ENCODE measurements at places on chromosomes 12 and 14.
A peak's percentile ranks its signal among the peaks of the same experiment; 100 is the strongest.

DNA sequence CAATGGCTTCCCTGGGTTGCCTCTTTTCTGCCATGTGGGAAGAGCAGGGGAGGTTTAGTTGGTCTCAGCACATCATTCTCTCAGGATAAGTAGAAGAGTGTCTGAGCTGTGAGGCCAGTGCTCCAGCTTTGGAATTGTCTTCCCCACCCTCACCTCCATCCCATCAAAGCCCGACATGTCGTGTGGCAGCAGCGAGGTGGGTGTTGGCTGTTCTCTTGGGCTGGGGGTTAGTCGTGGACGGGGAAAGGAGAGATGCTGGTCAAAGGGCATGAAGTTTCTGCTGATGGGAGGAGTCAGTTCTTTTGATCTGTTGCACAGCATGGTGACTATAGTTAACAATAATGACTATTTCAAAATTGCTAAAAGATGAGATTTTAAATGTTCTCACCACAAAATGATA is 404.2 kb downstream of the TMEM121 start:
- no peak for ATAC-seq

DNA sequence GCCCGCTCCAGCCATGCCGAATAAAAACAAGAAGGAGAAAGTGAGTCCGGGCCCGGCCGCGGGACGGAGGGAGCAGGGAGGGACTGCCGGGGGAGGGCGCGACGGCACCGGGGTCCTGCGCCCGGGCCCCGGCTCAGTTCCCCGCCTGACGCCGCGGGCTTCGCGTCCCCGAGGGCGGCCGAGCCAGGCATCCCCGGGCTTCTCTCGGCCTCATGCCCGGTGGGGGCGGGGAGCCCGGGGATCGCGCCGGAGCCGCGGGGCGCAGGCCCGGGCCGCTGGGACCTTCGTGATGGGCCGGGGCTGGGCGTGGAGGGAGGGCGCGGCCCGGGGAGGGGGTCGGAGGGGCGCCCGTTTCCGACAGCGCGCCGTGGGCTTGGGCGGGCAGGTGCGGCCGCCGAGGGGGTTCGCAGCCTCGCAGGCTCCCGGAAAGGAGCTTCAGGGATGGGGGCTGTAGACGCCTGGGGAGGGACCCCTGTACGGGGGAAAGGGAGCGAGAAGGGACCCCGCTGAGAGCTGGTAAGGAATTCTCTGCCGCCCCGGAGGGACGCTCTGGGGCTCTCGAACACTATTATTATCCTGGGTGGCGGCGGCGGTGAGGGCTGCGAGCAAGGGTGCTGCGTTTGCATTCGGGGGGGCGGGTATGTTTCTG is 496 bp downstream of the PPP2R5C start:
- peak; percentile 14 for ATAC-seq

GRCh38 chr14:89190765-89191513 is 226.1 kb downstream of the FOXN3 start:
- ATAC-seq, result no peak

GRCh38 chr12:67613040-67613439 is 35.5 kb upstream of the DYRK2 start:
- no peak for ATAC-seq

- no peak for ATAC-seq
These were observed 19.3 kb upstream of the TFCP2 start for GRCh38 chr12:51192284-51192671.

GRCh38 chr12:93361151-93361919 is 16.4 kb upstream of the NUDT4 start:
- peak; percentile 43 for ATAC-seq

DNA sequence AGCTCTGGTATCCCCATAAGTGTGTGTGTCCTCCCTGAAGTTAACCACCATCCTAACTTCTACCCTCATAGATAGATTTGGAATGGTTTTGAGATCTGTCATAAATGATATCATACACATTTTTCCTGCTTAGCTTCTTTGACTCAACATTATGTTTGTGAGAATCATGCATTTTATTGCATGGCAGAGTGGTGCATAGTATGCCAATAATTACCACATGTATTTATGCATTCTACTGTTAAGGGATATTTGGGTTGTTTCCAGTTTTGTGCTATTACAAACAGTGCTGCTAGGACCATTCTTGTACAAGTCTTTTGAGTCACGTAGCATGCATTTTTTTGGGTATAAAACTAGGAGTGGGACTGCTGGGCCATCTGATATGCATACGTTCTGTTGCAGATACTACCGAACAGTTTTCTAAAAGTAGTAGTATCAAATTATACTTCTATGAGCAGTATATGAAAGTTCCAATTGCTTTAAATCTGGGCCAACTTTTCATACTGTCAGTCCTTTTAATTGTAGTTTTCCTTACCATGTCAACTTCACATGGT is 13.4 kb downstream of the GRIP1 start:
- no peak for ATAC-seq

DNA sequence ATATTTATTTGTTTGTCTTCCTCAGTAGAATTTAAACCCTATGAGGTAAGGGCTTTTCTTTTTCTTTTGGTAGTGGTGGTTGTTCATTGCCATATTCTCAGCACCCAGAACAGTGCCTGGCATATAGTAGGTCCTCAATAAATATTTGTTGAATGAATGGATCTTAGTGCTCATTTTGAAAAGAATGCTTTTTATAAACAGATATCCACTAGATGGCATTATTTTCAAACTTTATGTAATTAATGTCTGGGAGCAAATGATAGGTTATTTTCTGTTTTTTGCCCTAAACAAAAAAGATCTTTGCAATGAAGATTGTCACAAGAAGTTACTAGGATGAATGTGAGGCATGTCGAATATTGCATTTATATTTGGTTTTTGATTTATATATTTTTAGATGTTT is 64.1 kb downstream of the RAD51B start:
- no peak for ATAC-seq

GRCh38 chr14:55125403-55125802 is 3.6 kb upstream of the LGALS3 start:
- no peak for ATAC-seq

- peak; percentile 19 for ATAC-seq
These were observed 22.6 kb downstream of the GPHB5 start for GRCh38 chr14:63296060-63296563.

DNA sequence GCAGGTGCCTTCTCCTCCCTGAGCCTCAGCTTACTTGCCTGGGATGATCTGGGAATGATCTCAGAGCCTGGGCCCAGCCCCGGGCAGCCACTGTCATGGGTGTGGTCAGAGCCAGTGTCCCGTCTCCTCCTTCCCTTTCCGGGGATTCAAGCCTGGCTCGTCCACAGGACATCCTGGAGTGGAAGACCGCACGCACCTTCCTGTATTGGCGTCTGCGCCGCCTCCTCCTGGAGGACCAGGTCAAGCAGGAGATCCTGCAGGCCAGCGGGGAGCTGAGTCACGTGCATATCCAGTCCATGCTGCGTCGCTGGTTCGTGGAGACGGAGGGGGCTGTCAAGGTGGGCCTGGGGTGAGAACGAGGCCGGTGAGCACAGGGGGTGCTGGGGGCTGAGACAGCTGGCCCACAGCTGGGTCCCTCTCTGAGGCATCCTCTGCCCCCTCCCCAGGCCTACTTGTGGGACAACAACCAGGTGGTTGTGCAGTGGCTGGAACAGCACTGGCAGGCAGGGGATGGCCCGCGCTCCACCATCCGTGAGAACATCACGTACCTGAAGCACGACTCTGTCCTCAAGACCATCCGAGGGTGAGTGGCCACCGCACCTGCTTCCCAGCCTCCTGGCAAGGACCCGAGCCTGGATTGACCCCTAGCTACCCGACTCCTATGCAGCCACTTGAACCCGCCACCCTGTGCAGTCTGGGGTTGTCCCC is 44.0 kb downstream of the FOXN4 start:
- ATAC-seq, result peak; percentile 20

- no peak for ATAC-seq
These were observed 1.7 kb downstream of the TBX3 start for GRCh38 chr12:114682106-114682784.

DNA sequence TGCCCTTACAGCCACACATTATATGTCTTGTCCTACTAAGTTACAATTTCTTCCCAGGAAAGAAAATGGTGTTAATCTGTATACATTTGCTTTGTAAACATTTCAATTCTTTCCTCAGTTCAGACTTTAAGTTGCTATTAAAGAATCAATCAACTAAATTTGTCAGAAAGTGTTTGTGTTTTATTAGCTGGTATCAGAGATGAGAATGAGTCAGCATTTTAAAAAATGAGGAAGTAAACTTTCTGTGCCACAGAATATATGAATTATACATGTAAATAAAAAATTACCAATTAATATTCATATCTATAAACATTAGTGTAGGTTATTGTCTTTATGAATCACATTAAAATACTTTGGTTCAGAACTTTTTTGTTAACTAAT is 82.0 kb downstream of the LMO3 start:
- ATAC-seq, result no peak

DNA sequence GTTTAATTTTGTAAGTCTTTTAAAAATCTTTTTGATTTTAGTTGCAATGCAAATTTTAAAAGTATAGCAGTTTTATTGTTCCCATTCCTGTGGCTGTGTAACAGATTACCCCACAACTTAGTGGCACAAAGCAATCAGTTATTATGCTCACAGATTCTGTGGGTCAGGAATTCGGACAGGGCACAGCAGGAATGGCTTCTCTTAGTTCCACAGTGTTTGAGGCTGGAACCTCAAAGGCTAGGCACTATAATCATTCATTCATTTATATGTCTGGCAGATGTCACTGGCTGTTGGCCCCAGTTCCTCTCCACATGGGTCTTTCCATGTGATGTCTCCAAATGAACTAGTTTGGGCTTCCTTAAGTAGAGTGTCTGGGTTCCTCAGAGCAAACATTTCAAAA is 193.3 kb downstream of the RAD51B start:
- no peak for ATAC-seq

GRCh38 chr12:121960541-121960940 is 42.1 kb downstream of the CFAP251 start:
- ATAC-seq, result no peak

DNA sequence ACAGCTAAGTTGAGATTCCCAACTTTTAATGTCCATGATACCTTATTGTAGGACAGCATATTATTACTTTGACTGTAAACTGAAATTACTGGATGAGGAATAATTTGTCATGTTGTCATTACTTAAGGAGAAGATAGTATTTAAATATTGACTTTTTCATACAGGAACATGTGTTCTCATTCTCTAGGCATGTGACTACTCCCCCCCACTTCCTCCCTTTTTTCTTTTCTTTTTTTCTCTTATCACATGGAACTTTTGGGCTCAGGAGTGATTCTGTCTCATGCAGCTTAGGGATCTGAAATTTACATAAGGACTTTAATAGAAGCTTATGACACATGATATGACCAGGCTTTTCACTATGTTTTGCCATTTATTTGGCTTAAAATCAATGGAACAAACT is 127.7 kb upstream of the SLCO1C1 start:
- ATAC-seq, result no peak

- ATAC-seq, result no peak
These were observed 939 bp downstream of the TGFB3 start for GRCh38 chr14:75980856-75981255.

DNA sequence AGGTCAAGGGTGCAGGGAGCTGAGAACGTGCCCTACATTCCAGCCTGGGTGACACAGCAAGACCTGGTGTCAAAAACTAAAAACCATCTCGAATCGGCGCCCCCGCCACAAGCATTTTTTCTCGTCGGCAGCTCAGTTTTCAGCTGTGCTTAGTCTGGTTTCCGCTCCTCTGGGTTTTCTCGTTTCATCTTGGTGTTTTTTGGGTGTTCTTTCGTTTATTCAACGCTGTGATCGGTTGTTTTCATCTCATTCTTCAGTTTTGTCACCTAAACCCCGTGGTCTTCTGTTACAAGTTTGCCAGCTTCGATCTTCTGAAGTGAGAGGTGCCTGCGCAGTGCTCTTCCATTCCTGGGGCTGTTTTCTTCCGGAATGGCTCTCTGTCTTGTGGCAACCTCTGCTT is 41.4 kb downstream of the NOC4L start:
- no peak for ATAC-seq

DNA sequence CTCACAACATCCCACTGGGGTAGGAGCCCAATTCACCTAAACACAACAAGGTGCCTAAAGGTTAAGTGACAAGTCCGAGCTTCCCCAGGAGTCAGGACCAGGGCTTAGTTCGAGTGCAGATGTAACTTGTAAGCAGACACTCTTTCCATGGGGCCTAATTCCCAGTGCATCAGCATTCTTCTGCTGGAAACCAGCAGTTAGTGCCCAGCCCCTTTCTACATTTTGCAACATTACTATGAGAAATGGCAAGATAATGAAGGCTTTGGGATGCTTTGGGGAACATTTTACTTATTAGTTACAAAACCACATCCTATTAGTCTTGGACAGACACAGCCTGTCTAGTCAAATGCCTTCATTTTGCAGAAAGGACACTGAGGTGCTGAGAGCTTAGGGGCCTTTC is 179.8 kb downstream of the CALM1 start:
- peak; percentile 77 for ATAC-seq

GRCh38 chr12:98295681-98296080 is 219.7 kb upstream of the TMPO start:
- no peak for ATAC-seq

DNA sequence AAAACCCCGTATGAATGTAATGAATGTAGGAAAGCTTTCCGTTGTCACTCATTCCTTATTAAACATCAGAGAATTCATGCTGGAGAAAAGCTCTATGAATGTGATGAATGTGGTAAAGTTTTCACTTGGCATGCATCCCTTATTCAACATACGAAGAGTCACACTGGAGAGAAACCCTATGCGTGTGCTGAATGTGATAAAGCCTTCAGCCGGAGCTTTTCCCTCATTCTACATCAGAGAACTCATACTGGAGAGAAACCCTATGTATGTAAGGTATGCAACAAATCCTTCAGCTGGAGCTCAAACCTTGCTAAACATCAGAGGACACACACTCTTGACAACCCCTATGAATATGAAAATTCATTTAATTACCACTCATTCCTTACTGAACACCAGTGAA is 23.8 kb downstream of the ZNF891 start:
- ATAC-seq, result no peak

DNA sequence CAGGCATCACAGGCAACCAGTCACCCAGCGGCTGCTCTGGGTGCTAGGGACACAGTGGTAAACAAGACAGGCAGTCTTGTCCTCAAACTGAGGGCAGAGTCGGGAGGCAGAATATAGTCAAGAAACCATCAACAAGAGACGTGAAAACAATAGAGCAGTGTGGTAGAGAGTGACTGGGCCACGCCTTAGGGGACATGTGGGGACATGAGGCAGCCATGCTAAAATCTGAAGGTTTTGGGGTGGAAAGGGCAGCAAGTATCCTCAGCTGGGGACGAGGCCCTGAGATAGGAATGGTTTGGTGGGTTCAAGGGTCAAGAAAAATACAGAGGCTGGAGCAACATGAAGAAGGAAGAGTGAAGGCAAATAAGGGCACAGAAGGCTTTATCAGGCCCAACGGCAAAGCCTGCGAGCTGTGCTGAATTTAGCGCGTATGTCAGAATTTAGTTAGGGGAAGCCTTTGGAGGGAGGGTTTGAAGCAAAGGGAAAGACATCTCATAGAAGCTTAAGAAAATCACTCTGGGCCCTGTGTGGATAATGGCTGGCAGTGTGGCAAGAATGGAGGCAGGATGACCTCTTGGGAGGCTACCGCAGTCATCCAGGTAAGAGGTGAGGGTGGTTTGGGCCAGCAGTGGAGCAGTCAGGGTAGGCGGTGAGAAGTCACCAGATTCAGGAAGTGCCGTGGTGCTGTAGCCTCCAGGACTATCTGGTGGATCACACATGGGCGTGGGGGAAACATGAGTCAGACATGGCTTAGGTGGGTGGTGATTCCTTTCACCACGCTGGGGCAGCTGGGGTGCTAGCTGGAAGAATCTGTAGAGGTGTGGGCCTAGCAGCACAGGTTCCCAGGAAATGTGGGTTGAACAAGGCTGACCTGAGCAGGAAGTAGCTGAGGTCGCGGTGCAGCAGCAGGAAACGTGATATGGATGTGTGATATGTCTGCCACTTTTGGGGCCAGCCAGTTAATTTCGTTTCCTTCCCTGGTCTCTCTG is 3.0 kb downstream of the EVL start:
- ATAC-seq, result peak; percentile 29

Measured in gastroesophageal sphincter (tissue), 4 donors.